H1 (cell line): ENCODE measurements at places on chromosomes 13 and 19. TPM values are rescaled to one million over a fixed set of nuclear protein-coding genes. Genes with fewer than 3 reads are reported as not detected.

DNA sequence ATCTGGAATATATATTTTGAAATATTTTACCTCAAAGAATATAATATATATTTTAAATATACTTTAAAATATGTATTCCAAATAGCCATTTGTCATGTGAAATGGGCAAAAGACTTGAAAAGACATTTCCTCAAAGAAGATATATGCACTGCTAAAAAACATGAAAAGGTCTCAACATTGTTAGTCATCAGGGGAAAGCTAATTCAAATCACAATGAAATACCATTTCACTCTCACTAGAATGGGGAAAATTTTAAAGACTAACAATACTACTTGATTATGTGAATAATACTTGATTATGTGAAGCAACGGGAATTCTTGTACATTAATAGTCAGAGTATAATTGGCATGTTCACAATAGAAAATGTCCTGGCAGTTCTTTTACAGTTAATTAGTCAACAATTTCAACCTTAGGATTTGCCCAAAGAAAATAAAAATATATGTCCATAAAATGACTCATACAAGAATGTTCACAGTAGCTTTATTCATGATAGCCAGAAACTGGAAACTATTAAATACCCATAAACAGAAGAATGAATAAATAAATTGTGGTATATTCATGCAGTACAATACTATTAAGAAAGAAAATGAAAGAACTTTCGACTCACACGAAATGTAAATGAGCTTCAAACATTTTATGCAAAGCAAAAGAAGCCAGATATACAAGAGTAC lies 6.8 kb upstream of the KBTBD6 start:
- DNase-seq = no peak
- H3K27ac ChIP-seq = no peak overlapping the region
- no peaks in the 10 kb centered on the region for H3K4me1 ChIP-seq
- H3K36me3 ChIP-seq = no peaks in the 10 kb centered on the region
- no peaks in the 10 kb centered on the region for H3K27me3 ChIP-seq

- no peak overlapping the region; the same call in 1 of the 2 replicates for H3K27ac ChIP-seq
- no peak for DNase-seq
- no peaks in the 10 kb centered on the region for H3K27me3 ChIP-seq
- H3K4me1 ChIP-seq = no peaks in the 10 kb centered on the region
- H3K4me3 ChIP-seq = no peak overlapping the region
- no peaks in the 10 kb centered on the region for H3K36me3 ChIP-seq
These were observed 42.5 kb downstream of the ARHGEF18 start for GRCh38 chr19:7391218-7391670.

GRCh38 chr13:31627097-31627845 lies 112.1 kb upstream of the RXFP2 start:
- no peak for DNase-seq
- H3K27ac ChIP-seq = no peak overlapping the region
- H3K4me1 ChIP-seq = peaks cover 1% of the 10 kb centered on the region; the same call in 1 of the 2 replicates
- no peaks in the 10 kb centered on the region for H3K27me3 ChIP-seq
- no peak overlapping the region for H3K4me3 ChIP-seq
- H3K36me3 ChIP-seq = no peaks in the 10 kb centered on the region

DNA sequence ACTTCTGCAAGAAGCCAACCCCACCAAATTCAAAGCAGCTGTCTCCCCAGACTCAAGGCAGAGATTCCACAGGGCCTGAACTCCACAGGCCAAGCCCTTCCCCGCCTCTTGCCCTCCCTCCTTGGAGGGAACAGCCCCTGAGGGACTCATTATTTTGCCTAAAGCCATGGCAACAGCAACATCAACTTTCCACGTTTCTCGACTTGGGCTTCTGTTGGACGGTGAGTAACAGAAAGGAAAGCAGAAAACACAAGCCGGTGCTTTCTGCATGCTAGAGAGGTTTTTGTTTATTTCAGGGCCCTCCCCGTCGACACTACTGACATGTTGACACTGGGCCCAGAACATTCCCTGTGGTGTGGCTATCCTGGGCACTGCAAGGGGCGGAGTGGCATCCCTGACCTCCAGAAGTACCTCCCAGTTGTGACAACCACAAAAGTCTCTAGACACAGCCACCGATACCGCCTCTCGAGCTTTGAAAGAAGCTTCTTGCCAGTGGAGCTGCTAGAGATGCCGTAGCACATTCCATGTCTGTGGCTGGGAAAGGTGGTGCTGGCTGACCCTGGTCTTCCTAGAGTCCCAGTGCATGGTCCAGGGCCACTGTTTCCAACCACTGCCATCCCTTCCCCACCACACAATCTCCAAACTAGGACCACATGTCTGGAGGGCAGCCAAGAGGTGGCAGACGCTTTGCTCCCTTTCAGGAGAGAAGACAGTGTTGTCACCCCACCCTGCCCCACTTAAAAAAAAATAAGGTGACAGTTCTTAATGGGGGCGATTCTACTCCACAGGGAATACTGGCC lies 12.8 kb downstream of the CAPS start:
- no peak overlapping the region for H3K4me3 ChIP-seq
- H3K36me3 ChIP-seq = peaks cover 53% of the 10 kb centered on the region
- H3K4me1 ChIP-seq = no peaks in the 10 kb centered on the region
- no peaks in the 10 kb centered on the region for H3K27me3 ChIP-seq

DNA sequence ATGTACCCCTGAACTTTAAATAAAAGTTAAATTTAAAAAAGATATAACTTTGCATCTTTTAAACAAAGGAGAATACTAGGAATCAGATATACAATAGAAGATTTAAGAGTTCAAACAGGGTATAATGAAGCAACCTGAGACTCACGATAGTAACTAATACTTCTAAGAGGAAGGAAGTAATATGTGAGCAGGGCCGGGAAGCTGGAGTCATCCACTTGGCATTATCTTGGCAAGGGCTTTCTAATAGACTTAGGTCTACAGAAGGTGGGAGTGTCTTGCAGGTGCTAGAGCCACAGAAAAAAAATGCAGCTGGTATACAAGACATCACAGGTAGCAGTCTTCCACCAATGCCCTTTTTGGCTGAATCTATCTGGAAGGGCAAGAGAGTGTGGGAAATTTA lies 231.9 kb downstream of the KCTD12 start:
- no peak overlapping the region for H3K27ac ChIP-seq
- H3K27me3 ChIP-seq = no peaks in the 10 kb centered on the region

DNA sequence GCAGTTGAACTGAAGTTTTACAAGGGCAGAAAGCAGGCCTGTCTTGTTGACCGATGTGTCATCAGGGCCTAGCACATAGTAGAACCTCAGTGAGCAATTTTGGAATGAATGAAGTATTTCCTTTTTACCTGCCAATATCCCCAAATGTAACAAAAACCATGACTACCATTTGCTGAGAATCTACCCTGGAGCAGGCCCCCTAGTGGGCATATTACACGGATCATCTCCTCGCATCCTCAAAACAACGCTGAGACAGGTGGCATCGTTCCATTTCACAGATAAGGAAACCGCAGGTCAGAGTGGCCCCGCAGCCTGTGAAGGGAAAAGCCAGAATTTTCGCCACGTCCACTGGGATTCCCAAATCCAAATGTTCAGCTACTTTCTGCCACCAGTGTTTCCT lies 77.9 kb downstream of the CACNA1A start:
- H3K4me1 ChIP-seq = no peaks in the 10 kb centered on the region
- H3K4me3 ChIP-seq = no peak overlapping the region
- peak; percentile 54 for DNase-seq
- no peaks in the 10 kb centered on the region for H3K27me3 ChIP-seq

Gene SERPINE3
- 0.15 and 0.34 TPM in 2 replicates for total RNA-seq

Gene PPM1N
- 11.0 and 12.2 TPM in 2 replicates for total RNA-seq
